ENCODE measurements at places on chromosomes 13 and 19.

DNA sequence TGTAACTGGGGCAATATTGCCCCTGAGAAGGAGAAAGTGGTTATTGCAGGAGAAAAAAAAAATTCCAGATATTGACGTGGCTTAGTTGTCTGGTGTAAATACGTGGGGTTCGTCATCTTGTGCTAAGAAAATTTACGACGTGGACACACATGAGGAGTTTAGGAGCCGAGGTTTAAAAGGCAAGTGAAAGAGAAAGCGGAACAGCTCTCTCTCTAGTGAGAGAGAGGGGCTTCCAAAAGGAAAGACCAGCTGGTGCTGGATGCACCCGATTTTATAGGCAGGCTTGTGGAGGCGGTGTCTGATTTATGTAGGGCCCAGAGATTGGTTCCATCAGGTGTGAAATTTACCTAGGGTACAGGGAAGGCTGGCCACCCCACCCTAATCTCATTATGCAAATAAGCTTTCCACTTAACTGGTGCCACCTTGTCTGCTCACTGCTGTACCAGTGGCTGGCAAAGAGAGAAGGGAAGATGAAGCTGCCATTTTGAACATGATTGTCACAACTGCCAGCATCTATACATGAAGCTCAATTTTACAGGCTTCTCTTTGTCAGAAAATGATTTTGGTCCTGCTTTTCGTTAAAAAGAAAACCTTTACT, 845.1 kb downstream of the DACH1 start:
- DNase-seq: no peak

DNA sequence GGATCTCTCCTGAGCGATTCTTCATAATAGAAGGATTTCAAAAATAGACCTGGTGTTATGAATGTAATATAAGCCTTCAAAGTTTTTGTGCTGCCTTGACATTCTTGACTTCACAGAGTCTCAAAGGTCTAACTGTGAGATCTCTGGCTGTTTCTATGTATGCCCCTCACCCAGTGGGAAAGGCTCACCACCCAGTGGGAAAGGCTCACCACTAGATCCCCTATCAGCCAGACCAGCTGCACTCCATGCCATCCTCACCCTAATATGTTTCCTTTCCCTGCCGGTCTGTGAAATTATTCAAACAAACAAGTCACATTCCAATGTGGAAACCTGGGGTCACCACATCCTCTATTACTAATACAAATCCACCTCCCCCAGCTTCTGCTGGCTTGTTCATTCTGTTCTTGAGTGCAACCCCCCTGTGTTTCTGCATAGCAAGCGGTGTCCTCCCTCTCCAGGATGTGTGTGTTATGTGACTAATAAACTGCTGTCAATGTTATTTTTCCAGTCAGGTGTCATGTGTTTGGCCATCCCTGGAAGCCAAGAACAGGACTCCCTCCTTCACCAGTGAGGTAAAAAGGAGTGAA, 13.8 kb upstream of the SLITRK1 start:
- DNase-seq: no peak

GRCh38 chr13:43267916-43268315, 244.5 kb downstream of the DNAJC15 start:
- DNase-seq: no peak

GRCh38 chr13:102702965-102703725, 8.3 kb upstream of the METTL21C start:
- no peak for DNase-seq

Measured in activated T-cell treated with anti-CD3 and anti-CD28 coated beads, Interleukin-2, amount 50 U/mL, for 48 hours (primary cell).